Fibroblast of skin of right quadriceps (primary cell): ENCODE measurements at places on chromosomes 3 and 15.

DNA sequence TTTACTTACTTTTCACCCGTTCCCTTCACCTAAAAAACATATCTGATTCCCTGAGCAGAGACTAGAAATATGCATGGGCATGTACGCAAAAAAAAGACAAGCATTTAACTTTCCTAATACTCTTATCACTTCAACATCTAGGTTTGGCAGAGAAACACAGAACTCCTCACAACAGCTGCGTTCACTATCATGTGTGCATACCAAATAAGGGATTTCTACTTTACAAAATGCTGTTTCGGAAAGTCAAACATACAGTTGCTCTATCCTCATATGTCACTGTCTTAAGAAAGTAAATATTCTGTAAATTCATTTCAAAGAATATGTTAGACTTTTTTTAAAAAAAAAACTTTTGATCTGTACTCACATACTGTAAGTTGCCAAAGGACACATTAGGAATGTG lies 65.1 kb upstream of the CBLB start:
- peak; percentile 11 for DNase-seq

DNA sequence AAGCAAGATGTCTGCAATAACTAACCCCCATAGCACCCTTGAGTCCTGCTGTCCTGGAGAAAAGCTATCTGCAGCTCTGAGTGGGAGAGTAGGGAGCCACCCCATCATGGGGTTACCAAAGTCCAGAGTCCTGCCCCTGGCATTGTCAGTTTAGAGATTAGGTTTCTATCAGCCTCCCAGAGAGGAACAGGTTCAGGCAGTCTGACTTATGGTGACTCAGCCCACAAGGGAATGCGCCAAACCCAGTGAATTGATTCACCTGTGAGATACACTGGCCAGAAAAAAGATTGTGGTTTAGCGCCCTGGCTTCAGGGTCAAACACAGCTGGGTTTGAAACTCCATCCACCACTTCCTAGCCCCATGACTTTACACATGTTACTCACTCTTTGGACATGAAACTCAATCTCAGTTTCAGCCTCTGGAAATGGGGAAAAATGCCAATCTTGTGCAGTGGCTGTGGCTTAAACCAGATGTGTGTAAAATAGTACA lies 263.6 kb upstream of the HES1 start:
- DNase-seq, result peak; percentile 89

DNA sequence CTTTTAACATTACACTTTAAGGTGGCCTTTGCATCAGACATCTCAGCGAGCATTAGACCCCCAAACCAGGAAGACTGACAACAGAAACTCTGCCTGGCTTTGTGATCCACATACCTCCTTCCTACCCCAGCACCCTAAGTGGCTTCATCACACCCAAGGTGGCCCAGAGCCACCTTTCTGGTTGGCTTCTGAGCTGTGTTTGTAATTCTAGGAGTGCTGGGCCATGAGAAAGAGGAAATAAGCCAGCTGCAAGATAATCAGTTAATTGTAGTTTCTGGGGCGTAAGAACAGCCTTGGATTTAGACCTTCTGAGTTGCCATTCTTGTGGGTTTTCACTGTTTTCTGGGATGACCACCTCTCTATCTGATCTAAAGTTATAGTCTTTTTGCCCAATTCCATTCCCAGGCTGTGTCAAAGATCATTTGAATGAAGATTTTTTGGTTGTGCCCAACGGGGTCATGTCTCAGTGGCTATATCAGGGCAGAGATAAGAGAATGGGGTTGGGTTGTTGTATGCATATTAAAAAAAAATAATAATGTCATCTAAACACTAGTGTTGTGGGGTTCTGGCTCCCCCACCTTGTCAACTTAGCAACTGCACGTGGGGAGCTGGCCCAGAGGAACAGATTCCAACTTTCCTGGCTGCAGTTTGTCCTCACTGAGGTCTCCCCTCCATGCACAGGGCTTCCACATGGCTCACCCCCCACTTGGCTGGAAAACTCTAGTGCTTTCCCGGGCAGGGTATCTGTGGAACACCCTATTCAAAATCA lies 234.8 kb upstream of the WNT5A start:
- DNase-seq, result peak; percentile 42

- DNase-seq, result no peak
These were observed 356.4 kb upstream of the RASGRP1 start for GRCh38 chr15:38920966-38921365.

DNA sequence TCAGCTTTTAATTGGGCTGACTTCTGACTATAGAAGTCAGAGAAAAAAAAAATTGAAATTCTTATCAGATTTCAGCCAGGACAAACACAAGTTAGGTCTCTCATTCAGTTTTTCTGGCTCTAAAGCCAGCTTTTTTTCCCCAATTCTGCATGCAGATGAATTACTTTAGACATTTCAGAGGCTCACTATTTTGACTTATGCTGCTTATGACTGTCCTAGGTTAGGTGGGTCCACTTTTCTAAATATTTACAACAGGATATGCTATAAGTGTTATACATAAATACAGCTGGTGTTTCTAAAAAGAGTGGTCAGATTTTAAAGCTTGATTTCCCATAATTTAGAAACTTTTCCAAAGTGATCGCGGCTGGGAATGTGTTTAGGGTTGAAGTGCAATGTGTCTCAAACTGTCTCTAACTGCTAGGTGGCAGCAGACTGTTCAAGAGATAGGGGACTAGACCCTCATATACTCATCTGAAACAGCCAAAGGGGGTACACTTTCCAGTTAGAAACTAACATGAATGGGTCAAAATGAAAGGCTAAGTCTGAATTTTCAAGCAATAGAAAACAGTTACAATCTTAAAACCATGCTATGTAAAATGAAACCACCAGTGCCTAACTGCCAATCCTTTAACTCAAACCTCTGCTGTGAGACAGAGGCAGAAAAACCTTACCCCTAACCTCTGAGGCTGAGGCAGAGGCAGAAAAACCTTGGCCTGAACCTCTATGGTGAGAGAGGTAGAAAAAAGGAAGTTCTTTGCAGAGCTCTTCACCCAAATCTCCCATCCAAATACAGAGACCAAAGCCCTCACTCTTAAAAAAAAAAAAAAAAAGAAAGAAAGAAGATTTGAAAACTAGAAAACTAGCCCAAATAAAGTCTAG lies 596.0 kb downstream of the NTRK3 start:
- DNase-seq, result no peak

- no peak for DNase-seq
These were observed 76.3 kb upstream of the CCDC39 start for GRCh38 chr3:180755556-180755955.

DNA sequence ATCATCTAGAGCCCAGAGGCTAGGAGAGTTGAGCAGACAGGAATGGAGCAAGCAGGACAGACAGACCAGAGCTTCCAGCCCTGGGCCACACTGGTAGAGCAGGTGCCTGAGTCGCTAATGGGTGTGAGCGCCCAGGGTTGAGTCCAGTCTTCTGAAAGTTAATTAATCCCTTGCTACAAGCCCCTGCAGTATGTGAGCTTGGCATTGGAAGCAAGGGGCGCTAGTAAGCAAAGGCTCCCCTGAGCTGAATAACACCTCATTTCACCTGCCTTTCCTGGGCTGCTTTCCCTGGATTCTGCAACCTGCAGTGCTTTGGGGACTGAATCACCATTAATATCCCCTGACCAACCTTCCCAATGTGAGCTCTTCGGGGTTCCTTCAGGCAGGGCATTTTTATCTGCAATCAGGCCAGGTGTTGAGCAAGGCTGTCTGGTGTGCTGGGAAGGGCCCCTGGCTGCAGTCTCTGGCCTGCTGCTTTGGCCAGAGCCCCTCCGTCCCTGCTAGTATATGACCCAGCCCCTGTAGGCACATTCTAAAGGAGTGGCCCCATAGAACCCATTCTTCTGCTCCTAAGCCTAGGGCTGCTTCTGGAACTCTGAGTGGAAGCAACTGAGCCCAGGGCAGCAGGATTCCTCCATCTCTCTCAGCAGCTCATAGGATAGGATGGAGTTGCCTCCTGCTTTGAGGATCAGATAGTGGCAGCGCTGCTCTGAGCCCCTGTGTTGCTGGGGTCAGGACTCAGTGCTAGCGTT lies 45.1 kb upstream of the EPHB1 start:
- no peak for DNase-seq

DNA sequence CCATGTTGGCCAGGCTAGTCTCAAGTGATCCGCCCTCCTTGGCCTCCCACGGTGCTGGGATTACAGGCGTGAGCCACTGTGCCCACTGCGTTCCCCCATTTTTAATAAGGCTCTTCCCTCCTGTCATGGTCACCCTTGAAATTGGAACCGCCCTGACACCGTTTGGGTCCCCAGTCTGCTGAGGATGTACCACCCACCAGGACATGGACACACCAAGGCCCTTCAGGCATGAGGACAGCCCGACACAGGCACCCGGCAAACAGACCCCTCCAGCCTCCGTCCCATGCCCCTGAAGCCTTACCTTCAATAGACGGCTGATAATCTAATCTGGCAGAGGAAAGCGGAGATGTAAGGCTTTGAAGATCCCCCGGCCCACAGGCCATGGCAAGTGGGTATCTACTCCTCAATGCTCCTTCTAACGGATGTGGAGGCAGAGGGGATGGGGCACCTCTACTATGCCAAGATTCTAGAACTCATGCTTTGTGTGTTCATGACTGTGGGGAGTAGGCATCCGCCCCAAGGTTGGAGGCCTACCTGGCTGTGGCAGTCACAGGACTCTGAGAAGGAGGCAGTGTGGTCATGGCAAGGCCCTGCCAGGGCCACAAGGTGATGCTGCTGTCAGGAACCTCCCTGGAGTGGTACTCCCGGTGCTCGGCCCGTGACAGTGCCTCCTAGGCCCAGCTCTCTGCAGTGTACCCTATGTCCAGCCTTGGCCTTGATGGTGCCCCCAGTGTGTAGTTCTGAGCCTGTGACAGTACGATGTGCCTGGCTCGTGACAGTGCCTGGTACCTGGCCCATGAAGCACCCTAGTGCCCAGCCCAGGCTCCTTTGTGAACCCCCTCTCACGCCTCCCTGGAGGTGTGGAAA lies 18.6 kb upstream of the PRSS50 start:
- DNase-seq, result no peak

- DNase-seq, result no peak
These were observed 172.2 kb upstream of the STRIT1 start for GRCh38 chr3:155465664-155466063.

GRCh38 chr3:123628996-123629746 lies 44.3 kb upstream of the HACD2 start:
- no peak for DNase-seq

- peak; percentile 61 for DNase-seq
These were observed 178.8 kb downstream of the KLHL25 start for GRCh38 chr15:85615930-85616329.

DNA sequence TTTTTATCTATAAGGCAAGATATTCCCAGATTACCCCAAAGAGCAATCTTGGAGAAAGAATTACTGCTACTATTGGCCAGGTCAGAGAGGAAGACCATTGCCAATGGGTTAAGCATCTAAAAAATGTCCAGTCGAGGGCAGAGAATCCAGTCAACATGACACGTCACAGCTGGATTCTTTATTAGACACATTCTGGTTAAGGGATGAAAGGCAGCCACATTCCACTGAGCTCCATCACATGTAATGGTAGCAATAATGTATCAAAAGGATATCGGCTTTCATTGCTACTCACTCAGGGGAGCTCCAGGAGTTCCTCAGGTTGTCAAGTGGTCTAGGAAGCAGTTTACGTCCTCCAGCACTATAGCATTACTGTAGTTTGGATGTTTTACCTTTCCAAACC lies 421.1 kb downstream of the PLOD2 start:
- peak; percentile 31 for DNase-seq

- DNase-seq, result no peak
These were observed 1.5 kb downstream of the NLGN1 start for GRCh38 chr3:173399044-173399443.

- no peak for DNase-seq
These were observed 137.7 kb downstream of the CHSY1 start for GRCh38 chr15:101114166-101114565.

DNA sequence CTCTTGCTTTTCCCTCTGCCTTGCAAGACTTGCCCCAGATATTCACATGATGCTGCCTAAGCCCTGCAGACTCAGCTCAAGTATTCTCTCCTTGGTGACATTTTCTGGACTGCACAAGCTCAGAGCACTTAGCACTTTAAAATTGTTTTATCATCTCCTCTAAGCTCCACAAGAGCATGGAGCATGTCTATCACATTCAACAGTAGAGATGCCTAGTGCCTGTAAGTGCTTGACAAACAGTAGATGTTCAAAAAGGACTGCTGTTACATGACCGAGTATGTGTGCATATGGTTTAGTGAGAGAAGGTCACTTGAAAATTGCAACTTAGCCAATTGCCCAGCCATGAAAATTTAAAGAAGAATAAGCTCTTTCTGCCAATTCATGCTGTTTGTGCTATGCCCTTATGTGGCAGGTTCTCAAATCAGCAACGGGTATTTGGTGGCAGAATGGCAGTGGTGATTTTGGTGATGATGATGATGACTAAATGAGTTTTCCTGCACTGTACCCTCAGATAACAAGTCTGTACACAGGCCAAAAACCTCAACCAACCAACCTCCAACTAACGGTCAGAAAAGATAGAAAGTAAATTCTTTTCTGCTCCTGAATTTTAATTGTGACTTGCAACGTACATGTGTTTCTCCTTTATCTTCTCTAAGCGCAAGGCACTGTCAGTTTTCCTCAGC lies 647.2 kb upstream of the UBE2E2 start:
- DNase-seq, result no peak

GRCh38 chr3:151372063-151372820 lies 12.3 kb downstream of the P2RY12 start:
- peak; percentile 65 for DNase-seq

- DNase-seq, result no peak
These were observed 613 bp upstream of the ARHGEF3 start for GRCh38 chr3:56802378-56802745.
